Sciatic nerve (tissue), 2 donors: ENCODE measurements at places on chromosomes 6 and 20. TPM values are rescaled to one million over a fixed set of nuclear protein-coding genes. Genes with fewer than 3 reads are reported as not detected.

DNA sequence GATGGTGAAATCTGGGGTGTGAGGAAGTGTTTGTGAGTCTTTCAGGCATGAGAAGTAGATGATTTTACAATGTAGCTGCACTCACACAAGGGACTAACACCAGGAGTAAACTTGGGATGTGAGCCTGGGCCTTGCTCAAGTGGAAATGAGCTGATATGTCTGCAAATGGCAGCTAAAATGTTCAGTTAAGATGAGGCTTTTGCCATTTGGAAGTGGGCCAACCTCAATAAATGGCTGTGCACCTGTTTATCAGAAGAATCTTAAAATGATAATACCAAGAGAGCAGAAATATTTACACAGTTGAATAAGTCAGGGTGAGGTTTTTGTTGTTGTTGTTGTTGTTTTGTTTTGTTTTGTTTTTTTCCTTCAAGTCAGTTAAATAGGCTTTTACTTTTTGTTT is 25.7 kb upstream of the KLHL31 start:
- DNase-seq, result no peak

DNA sequence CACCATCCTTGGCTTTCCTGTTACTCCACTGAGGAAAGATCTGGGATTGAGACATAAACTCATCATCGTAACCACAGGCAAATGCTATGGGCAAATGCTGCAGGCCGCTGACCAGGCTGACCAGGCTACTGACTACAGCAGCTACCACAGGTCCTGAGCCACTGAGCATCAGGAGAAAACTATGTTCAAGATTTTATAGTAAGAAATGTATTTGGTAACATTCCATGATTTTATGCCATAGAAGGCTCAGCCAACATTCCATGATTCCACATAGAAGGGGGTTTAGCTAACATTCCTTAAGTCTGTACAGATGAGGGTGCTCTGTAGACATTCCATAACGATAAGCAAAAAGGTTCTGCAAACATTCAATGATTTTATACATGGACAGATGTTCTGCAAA is 16.1 kb upstream of the B4GALT5 start:
- DNase-seq, result no peak

The NKAPL gene
- 2.9 TPM for total RNA-seq

- no peak for DNase-seq
Observed at GRCh38 chr6:17962436-17963031, 24.9 kb downstream of the KIF13A start.

GRCh38 chr6:165872311-165872710 is 209.3 kb upstream of the PDE10A start:
- DNase-seq, result peak; percentile 67

DNA sequence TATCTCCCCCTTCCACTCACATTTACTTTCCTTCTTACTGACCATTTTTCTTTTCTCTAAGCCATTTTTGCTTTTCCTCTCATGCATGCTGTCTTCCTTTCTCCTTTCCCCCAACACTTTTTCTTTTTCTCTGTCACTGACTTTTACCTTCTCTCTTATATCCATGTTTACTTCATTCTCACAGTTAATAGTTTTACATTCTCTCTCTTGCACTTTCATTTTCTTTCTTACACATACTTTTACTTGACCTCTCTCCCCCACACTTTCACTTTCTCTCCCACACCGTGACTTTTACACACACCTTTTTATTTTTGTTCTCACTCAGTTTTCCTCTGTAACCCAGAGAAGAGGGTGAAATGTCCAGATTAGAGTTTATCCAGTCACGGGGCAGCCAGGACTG is 636.3 kb downstream of the PTPRT start:
- no peak for DNase-seq

The SRMS gene
- not detected for total RNA-seq

GRCh38 chr6:43823879-43824702 is 54.1 kb downstream of the VEGFA start:
- DNase-seq, result no peak

DNA sequence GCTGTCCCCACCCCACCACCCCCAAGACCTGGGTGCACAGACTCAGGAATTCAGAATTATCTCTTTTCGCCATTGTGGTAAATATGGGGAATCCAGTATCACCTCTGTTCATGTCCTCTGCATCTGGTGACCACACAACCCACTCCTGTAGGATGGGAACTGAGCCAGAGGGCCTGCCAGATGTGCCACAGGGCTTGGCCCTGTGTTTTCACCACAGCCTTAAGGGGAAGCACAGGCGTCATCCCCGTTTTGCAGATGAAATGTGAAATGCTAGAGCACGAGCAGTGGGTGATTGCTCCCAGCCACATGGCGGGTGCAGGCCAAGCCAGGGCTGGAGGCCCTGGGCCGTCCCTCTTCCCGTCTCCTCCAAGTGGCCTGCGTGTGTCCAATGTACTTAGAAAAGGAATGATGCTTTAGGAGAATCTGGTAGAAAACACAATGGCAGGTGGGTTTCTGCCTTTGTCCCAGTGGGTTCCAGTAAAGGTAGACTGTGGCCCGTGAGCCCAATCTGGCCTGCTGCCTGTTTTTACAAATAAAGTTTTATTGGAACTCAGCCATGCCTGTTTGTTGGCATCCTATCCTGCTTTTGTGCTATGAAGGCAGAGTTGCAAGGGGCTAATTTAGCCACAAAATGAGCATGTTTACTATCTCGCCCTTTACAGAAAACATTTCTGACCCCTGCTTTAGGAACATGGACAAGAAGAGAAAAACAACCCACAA is 309.2 kb downstream of the CDH4 start:
- no peak for DNase-seq

The SLC12A5 gene
- total RNA-seq, result 3.9 TPM

DNA sequence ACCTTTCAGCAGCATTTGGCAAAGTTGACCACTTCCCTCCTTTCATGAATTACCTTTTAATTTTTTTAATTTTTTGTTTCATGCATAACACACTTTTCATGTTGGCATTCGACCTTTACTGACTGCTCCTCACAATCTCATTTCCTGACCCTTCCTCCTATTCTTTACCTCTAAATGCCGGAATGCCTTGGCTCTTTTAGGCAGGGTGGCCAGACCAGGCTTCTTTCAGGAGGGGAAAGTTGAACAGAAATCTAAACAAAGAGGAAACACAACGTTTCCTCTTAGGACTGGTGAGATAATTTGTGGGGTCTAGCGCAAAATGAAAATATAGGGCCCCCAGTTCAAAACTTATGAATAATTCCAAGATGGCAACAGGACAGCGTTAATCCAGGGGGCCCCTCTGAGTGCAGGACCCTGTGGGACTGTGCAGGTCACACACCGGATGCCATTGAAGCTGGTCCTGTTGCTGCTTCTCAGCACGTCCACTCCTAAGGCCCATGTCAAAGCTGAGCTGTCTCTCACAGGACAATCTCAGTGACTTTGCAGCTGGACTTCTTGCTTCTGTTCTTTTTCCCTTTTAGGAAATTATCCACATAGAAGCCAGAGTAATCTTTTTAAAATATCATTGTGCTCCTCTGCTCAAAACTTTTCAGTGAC is 313.8 kb downstream of the HDGFL1 start:
- no peak for DNase-seq

DNA sequence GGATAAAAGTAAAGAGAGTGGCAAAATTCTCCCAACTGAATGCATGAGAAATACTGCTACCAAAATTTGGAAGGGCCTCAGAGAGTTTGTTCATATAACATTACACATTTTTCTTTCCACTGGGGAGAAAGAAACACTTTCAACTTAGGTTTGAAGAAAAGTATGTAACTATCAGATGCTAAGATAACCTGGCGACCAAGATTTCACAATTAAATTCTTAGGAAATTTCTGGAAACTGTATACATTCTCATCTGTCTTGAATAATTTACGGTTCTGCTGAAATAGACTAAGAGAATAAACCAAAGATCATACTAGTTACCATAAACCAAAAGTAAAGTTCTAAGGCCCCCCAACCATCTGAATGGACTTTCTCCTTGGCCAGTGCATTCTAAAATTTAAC is 413.0 kb upstream of the RUNX2 start:
- DNase-seq, result no peak

GRCh38 chr20:308427-309038 is 11.2 kb downstream of the ZCCHC3 start:
- no peak for DNase-seq
